ENCODE measurements at places on chromosomes 12 and 14. TPM values are rescaled to one million over a fixed set of nuclear protein-coding genes. Genes with fewer than 3 reads are reported as not detected.

Gene CABP1
- total RNA-seq: not detected

GRCh38 chr12:89179983-89180382 is 172.3 kb downstream of the DUSP6 start:
- no peak for DNase-seq

Gene UBR7
- 6.7 TPM for total RNA-seq

DNA sequence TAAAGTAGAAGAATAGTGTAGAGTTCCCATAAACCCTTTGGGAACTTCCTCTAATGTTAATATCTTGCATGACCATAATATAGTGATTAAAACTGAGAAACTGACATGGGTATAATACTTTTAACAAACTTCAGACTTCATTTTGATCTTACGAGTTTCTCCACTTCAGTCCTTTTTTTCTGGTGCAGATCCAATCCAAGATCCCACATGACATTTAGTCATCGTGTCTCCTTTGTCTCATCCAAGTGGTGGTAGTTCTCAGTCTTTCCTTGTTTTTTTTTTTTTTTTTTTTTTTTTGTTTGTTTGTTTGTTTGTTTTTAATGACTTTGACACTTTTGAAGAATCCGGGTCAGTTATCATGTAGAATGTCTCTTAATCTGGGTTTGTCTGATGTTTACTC is 179.2 kb downstream of the CACNA1C start:
- DNase-seq: no peak

- no peak for DNase-seq
Measured at GRCh38 chr14:71665781-71666180, 266.4 kb upstream of the RGS6 start.

Gene KRT72
- 5.6 TPM for total RNA-seq

Gene PLEKHH1
- total RNA-seq: 0.28 TPM

- no peak for DNase-seq
Measured at GRCh38 chr14:105126126-105126980, 42.2 kb downstream of the JAG2 start.

GRCh38 chr12:33676866-33677265 is 237.2 kb upstream of the SYT10 start:
- no peak for DNase-seq

DNA sequence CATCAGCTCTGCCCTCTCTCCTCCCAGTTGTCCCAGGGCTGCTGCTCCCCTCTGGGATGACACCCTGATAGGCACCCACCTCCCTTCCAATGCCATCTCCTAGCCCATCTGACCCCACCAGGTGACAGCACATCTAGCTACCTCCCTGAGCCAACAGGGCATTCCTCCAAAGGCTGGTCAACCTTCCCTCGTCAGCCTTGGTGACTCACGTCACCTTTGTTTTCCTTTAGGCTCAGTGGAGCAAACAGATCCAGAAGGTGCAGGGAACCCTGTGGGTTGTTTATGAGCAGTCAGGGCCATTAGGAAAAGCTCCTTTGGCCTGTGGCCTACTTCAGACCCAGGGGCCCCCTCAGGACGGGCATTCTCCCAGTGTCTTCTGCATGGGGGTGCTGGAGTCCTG is 32.4 kb downstream of the PIGH start:
- DNase-seq: no peak

Gene CACNA2D4
- 9.6 TPM for total RNA-seq

DNA sequence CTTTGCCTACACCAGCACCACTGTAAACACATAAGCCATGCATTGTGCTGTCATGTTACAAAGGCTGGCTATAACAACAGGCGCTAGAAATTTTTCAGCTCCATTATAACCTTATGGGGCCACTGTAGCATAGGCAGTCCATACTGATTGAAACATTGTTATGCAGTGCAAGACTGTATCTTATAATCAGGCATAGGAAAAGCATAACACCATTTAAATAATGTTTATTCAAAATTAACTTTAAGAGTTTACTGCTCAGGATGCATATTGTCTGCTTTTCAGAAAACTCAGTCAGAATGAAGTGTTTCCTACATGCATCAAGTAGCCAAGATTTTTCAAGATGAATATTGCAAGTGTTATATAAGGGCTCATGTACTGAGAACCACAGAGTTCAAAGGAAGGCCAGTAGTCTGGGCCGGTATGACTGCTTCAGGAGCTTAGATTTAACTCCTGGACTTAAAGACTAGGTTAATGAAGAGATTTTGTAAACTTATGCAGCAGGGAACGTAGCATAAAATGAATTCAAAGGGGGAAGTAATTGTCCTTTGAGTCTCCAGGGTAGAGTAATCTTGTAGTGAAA is 46.9 kb downstream of the ATXN7L3B start:
- no peak for DNase-seq

GRCh38 chr14:59919570-59920377 is at the start of gene LRRC9:
LRRC9 (plus strand) TSS chr14:59920144.
- DNase-seq: peak; percentile 51

DNA sequence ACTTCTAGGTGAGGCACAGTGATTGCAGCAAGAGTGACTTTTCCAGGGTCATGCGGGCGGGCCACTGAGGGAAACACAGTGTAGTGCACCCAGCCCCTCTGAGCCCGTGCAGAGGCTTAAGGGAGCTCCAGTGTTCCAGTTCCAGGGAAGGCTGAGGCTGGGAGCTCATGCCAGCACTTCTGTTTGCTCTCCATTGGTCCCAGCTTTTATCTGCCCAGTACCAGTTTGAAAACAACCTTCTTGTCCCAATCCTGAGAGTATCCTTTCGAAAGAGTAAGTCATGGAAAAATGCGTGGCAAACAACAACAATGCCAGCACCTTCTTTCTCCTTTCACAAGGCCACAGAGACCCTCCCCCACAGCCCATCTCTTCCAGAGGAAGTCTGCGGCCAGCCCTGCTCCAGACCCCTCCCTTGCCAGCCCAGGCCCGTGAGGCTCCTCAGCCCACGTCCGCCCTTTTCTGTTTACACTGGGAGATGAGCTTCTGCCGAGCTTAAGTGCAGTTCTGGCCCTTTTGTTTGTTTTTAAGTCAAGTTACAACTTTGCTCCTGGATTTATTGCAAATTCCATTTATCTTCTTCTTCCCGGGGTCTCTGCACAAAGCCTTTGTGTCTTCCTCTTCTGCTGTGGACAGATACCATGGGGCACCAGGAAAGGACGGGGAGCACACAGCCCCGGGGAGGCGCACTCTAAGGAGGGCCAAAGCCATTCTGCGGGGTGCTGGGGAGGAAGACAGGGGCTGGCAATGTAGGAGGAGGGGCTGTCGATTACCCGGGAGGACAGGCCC is 185.6 kb downstream of the ZFP36L1 start:
- DNase-seq: no peak

DNA sequence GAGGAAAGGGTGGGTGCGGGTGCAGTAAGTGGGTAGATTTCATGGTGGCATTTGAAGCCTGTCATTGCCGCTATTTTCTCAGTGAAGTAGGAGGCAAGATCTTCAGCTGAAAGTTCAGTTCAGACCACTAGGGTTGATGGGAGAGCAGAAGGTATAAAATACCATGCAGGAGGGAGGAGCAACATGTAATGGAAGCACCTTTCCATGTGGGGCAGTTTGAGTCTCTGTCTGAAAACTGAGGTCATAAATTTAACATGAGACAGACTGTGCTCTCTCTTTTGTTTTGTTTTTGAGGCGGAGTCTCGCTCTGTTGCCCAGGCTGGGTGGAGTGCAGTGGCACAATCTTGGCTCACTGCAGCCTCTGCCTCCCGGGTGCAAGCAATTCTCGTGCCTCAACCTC is 22.7 kb downstream of the LRRC74A start:
- no peak for DNase-seq

DNA sequence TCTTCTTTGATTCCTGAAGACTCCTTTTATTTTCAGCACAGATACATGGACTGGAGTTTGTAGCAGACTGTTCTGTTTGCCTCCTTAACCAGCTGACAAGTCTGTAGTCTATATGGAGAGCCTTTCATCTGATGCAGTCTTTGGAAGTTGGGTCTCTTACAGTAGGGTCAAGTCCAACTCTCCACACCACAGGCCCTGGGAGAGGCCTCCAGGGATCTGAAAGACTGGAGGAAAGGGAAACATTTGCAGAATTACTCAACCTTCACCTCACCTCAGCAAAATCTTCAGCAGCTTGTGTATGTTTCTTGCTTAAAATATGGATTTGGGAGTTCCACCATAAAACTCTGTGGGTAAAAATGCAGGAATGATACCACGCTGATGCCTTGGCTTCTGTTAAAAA is 188.4 kb downstream of the MSRB3 start:
- DNase-seq: no peak

GRCh38 chr12:20262119-20262518 is 106.2 kb upstream of the PDE3A start:
- no peak for DNase-seq

GRCh38 chr12:107436836-107437235 is 248.8 kb upstream of the PWP1 start:
- no peak for DNase-seq

- DNase-seq: no peak
Measured at GRCh38 chr12:79618848-79619404, 71.8 kb downstream of the PAWR start.

GRCh38 chr14:101007765-101008164 is 104.2 kb upstream of the RTL1 start:
- no peak for DNase-seq

- DNase-seq: no peak
Measured at GRCh38 chr14:22887260-22887989, 4.4 kb downstream of the REM2 start.

Gene REM2
- total RNA-seq: 5.4 TPM

Gene PLBD1
- not detected for total RNA-seq

DNA sequence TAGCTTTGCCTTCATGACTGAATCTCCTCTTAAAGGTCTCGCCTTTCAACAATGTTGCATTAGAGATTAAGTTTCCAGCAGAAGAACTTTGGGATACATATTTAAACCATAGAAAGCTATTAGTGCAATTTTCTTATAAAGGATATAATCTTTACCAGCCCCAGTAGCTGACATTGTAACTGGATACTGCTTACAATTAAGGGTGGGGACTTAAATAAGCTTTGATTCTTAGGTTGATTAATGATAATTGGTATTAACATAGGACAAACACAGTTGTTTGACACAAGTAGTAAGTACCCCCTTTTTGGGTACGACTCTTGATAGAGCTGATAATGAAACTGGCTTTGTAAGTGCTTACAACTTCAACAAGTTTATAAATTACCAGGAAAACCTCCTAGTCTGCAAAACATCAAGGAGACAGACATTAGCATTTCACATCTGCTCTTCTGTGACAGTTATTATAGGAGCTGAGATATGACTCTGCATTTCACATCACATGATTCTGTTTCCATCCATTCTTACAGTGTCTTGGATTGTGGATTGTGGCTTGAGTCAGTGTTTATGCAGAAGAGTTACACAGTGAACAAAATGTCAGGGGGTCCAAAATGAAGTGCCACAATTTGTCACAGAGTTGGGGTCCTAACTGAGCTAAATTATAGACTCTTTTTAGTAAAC is 249.1 kb upstream of the E2F7 start:
- no peak for DNase-seq

Gene SLC5A8
- not detected for total RNA-seq

DNA sequence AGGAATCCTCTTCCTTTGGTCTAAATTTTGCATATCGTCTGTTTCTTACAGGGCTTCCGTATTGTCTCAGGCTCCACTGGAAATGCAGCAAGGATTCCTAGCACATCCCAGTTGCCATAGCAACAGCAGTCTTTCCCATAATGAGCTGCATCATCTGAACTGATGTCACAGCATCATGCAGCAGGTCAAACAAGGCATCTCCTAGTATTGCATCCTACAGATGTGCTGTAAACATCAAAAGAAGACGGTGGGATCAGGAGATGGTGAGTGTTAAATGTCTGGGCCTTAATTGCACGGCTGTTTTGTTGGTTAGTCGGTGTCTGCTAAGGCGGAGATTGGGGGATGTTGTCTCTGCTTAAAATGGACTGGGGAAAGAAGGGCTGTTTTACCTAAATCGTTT is at the start of gene AKAP6:
Gene AKAP6 (plus strand): TSS at position 153 of the 400 bp plus-strand sequence. CDS start 104,196 bp downstream, outside the sequence.
- no peak for DNase-seq

- DNase-seq: no peak
Measured at GRCh38 chr14:50064993-50065392, 51.4 kb downstream of the VCPKMT start.

Gene CCDC196
- total RNA-seq: not detected

Gene TPH2
- not detected for total RNA-seq

Gene EPS8
- 1.7 TPM for total RNA-seq

DNA sequence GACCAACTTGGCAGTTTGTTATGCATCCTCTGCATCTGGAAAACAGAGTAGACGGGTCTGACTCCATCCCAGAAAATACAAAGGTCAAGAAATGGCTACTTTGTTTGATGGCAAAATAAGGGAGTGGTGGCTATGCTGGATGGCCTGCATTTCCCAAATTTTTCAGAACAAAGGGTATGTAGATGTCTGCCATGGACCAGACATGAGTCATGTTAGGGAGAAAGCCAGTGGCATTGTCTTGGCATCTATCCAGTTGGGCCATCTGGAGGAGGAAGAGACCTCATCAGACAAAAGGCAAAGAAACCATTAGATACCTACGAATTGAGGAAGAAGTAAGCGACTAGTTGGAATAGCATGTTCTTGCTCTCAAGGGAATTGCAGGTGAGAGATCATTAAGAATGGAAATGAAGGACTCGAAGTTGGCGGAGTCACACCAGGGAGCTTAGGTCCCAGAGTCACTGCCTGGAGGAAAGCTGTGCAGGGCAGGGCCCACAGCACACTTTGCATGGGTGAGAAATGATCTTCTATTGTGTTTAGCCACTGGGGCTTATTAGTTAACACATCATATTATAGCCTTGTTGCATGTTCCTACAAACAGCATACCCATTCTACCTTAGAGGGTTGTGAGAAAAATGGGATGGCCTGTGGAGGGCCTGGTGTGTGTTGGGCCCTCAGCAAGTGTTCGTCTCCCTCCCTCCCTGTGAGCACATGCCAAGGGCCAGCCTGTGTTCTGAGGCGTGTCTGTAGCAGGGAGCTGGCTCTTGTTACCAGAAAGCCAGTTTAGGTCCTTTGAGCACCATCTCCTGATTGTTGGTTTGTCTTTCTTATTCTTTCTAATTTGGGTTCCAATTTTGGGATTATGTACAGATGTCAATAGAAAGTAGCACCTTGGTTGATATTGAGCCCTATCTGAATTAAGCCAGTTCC is 119.4 kb downstream of the KTN1 start:
- DNase-seq: no peak

Gene KLHL33
- total RNA-seq: 0.11 TPM

Gene BMAL2
- total RNA-seq: not detected

- no peak for DNase-seq
Measured at GRCh38 chr12:100554608-100555077, 18.8 kb upstream of the GAS2L3 start.

DNA sequence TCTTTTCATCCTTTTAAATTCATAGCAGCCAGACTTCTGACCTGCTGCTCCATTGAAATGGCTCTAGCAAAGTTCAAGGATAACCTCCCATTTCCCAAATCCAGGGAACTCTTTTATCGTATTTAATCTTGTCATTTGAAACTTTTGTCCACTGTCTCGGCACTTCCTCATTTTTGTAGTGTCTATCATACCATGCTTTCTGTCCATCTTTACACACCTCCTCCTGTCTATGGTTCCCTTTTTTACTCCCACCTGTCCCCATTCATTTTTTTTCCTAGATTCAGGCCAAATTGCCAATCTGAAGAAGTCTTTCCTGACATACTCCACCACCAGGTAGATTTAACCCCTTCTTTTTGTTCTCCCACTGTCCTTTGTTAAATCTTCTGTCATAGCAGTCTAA is 31.0 kb downstream of the NFYB start:
- no peak for DNase-seq

- DNase-seq: no peak
Measured at GRCh38 chr12:28059220-28059619, 86.7 kb upstream of the PTHLH start.

Gene RBP5
- total RNA-seq: not detected

- no peak for DNase-seq
Measured at GRCh38 chr14:101077481-101078074, 174.1 kb upstream of the RTL1 start.

Measured in CD8-positive, alpha-beta T cell (primary cell).